ENCODE measurements at places on chromosomes 13 and 19.

- peak; percentile 66 for DNase-seq
- no peaks in the 10 kb centered on the region for H3K36me3 ChIP-seq
- no peak overlapping the region for H3K27ac ChIP-seq
- no peak overlapping the region for H3K4me3 ChIP-seq
- peaks cover 30% of the 10 kb centered on the region for H3K4me1 ChIP-seq
Measured at GRCh38 chr19:51811344-51811743, 16.4 kb downstream of the FPR3 start.

DNA sequence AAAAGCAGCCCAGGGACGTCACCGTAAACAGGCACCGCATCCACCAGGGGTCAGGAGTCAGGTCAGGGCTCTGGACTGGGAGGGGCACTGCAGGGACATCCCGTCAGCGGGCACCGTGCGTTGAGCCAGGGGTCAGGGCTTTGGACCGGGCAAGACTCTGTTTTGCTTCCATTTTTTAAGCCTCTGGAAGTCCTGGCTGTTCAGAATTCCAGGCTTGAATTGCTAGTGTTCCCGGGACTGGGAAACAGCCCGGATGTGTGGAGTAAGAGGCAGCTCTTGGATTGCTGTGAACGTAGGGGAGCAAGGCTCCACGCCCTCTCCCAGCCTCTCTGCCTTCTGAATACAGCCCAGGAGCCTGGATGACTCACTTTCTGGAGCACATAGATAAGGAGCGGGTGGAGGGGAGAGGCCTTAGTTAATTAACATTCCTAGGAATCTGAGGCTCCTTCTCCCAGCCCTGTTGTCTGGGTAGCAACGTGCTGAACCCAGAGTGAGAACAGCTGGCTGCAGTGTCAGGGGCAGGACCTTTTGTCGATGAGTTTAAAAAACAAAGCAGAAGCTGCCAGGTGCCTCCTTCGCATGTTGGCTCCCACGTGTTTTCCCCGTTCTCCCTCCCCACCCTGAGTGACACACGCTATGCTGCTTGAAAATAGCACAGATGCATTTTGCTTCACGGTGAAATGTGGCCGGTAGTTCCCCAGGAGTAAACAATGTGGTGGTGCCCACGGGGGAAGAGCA is 21.9 kb downstream of the ATP11A start:
- no peaks in the 10 kb centered on the region for H3K36me3 ChIP-seq
- H3K27me3 ChIP-seq = no peaks in the 10 kb centered on the region
- peak overlapping the region; percentile 85 for H3K27ac ChIP-seq
- peak; percentile 73 for DNase-seq
- peaks cover 44% of the 10 kb centered on the region for H3K4me1 ChIP-seq
- no peak overlapping the region for H3K4me3 ChIP-seq

GRCh38 chr13:98974053-98974452 is 3.8 kb downstream of the DOCK9 start:
- peaks cover 29% of the 10 kb centered on the region for H3K4me1 ChIP-seq

- no peak overlapping the region for H3K27ac ChIP-seq
- DNase-seq = no peak
- H3K4me3 ChIP-seq = no peak overlapping the region
- H3K36me3 ChIP-seq = no peaks in the 10 kb centered on the region
- no peaks in the 10 kb centered on the region for H3K27me3 ChIP-seq
Measured at GRCh38 chr13:80655778-80656511, 315.0 kb upstream of the SPRY2 start.
